ENCODE measurements at places on chromosomes 2 and 18. TPM values are rescaled to one million over a fixed set of nuclear protein-coding genes. Genes with fewer than 3 reads are reported as not detected.
A peak's percentile ranks its signal among the peaks of the same experiment; 100 is the strongest.

DNA sequence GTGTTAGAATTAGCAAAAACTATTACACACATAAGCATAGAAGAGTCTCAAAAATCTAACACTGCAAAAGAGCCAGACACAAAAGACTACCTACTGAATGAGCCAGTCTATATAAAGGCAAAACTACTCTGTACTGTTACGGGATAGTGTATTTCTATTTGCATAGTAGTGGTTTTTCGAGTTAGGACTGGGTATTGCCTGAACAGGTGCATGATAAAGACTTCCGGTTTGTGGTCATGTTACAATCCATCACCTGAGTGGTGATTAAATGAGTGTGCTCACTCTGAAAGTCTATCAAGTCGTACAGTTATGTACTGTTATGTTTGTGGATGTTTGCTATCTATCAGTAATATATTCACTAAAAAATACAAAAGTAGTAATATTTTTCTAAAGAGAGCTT is 523.3 kb upstream of the SYT4 start:
- no peak for DNase-seq

DNA sequence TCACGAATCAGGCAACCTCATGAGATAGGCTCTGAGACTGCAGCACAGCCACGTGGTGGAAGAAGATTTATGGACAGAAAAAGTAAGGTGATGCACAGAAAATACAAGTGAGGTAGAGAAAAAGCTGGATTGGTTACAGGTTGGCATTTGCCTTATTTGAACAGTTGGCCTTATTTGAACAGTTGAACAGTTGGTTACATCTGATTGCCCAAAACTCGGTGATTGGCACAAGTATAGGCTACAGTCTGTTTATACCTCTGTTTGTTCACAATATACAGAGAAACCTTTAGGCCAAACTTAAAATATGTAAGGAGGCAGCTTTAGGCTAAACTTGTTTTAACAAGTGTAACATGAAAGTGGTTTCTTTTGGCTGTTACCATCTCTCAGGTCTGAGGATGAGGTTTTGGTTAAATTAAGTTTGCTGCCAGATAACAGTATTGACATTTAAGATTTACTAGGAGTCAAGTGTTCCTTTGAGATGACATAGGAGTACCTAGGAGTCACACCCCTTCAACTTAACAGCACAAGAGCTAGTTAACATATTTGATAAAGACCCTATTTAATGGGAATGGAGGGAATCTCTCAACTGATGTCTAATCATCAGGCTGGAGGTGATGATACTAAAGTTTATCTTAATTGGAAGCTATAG is 16.5 kb upstream of the GPR155 start:
- no peak for DNase-seq

DNA sequence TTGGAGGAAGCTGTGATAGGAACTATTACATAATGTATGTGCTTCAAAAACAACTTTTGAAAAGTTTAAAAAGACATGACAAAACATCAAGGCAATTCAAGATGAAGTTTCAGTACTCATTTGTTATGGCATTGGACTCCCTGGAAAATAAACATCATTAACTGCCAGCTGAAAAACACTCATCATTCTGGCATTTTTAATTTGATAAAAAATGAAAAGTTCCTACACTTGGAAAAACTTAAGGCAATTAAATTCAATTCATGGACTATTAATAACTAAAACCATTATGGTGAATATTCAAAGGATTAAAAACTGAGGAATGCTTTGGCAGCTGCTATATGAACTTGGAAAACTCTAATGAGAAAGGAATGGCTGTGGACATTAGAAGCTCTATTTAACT is 8.5 kb downstream of the TYW5 start:
- DNase-seq: no peak

GRCh38 chr2:26355038-26355995 is 8.7 kb upstream of the ADGRF3 start:
- DNase-seq: peak; percentile 19

Gene ABCG5
- not detected for total RNA-seq

DNA sequence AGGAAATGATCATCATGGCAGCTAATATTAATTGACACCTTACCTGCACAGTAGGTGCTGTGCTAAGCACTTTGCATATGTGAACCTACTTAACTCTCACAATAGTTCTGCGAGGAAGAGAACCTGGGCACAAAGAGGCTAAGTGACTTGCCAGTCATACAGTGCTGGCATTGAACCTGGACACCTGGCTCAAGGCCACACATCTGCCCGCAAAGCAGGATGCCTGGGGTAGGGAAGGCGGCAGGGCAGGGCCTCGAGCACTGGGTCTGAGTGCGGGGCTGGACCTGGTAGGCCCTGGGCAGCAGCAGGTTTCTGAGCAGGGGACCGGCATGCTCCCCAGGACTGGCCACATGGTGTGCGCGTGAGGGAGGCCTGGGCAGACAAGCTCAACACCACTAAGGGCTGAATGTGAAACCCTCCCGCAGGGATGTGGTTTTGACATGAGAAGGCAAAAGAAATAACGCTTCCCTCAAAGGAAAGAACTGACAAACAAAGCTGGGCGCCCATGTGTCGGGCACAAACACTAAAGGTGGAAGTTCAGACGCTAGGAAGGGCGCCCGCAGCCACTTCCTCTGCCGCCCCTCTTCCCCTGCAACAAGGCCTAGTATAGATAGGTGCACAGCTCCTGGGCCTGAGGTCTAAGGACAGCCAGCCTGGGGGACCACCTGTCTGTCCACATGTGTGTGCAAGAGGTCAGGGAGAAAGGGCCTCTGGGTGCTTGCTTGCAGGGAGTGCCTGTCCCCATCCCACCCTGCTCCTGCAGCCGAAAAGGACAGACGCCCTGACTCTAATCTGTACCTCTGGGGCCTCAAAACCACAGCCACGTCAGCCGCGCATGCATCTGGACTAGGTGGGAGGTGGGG is 92.5 kb downstream of the ZFP36L2 start:
- DNase-seq: peak; percentile 86

GRCh38 chr2:121034551-121034950 is 250.5 kb downstream of the TFCP2L1 start:
- no peak for DNase-seq

Gene COX5B
- 189 TPM for total RNA-seq

- no peak for DNase-seq
These were observed 111.8 kb downstream of the PXDN start for GRCh38 chr2:1632510-1632909.

DNA sequence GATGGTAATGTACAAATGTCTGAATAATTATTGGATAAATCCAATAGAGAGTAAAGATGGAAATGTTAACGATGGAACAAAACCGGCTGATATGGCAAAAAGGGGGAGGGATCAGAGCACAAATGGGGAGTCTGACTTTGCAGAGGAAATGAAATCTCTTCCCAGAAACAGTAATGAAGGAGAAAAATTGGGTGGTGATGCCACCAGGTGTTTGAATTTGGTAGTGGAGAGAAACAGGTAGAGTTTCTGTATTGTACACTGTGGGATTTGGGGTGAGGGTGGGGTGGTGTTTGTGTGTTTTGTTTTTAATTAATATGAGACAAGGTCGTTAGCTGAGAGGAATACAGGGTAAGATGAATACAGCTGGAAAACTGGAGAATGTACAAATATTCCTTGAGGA is 20.4 kb upstream of the XDH start:
- DNase-seq: no peak

- no peak for DNase-seq
These were observed 30.7 kb upstream of the FRZB start for GRCh38 chr2:182897137-182897536.

DNA sequence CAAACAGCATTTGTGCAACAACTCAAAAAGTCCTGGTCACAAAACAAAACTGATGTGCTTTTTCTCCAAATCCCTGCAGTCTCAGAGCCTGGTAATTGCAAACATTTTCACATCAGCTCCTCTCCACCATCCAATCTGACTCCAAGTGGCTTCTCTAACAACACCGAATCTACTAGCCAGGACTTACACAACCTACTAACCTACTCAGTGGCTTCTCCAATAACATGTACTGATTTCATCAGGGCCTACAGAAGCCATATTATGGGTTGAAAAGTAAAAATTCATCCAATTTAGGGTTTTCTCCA is 104.3 kb downstream of the COLEC12 start:
- no peak for DNase-seq

DNA sequence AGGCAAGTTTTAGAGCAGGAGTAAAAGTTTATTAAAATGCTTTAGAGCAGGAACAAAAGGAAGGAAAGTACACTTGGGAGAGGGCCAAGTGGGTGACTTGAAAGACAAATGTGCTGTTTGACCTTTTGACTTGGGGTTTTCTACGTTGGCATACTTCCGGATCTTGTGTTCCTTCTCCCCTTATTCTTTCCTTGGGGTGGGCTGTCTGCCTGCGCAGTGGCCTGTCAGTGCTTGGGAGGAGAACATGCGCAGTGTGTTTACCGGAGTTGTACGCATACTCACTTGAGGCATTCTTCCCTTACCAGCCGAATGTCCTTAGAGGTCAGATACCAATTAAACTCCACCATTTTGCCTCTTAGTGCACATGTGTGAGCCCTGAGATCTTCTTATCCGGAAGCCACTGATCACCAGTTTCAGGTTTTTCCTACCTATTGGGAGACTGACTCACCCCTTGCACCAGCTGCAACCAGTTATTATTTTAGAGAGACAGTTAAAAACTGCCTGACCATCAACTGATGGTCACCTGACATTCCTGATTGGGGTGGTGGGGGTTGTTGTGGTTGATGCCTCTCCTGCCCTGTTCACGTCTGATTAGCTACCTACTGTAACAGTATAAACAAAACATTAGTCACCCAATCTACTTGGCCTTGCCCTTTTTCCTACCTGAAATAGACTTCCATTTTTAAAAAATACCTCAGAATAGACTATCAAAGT is 67.5 kb downstream of the NYAP2 start:
- DNase-seq: no peak

DNA sequence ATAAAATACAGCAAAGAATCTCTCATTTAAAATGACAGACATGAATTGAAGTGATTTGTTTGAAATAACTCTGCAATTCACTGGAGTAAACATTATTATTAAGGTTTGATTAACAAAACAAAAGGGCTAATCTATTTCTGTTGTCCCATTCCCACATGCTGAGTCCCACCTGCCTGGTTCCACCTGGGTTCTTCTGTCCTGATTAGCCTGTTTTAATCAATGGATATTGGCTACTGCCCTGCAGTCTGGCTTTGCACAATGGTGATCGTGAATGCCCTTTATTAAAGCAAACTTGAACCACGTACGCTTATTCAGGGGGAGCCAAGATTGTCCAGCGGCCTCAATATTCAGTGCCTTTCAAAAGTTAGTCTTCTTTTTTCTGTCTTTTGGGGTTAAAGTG is 72.8 kb upstream of the CDH19 start:
- no peak for DNase-seq

- no peak for DNase-seq
These were observed 292.2 kb upstream of the MC4R start for GRCh38 chr18:60664736-60665135.

DNA sequence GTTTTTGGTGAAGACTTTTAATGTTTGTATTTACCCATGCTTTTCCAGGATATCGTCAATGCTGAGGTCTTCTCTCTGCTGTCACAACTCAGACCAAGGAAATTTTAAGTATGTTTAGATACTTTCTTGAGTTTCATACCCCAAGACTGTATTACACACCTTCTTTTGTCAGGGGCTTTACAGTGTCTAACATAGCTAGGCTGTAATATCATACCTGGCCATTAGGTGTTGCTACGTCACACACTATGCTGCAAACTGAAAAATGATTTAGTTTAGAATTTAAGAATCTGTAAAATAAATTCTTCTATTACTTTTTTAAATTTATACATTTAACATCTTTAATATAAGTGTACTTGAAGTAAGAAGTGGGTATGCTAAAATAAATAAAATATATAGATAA is 358.4 kb upstream of the NRP2 start:
- DNase-seq: no peak

Gene IL1RL2
- total RNA-seq: 1.5 TPM

DNA sequence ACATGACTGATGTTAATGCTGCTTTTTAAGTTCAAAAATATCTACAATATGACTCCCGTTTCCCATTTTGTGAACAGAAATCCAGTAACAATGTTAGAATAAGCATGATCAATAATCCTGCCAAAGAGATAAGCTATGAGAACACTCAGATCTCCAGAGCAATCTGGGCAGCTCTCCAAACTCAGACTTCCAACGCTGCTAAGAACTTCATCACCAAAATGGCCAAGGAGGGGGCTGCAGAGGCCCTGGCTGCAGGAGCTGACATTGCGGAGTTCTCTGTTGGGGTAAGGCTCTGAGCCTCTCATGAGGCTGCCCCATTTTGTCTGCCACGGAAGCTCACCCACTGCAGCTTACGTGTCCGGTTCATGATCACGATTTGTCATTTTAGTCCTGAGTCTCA is 68.4 kb downstream of the UGGT1 start:
- DNase-seq: no peak

DNA sequence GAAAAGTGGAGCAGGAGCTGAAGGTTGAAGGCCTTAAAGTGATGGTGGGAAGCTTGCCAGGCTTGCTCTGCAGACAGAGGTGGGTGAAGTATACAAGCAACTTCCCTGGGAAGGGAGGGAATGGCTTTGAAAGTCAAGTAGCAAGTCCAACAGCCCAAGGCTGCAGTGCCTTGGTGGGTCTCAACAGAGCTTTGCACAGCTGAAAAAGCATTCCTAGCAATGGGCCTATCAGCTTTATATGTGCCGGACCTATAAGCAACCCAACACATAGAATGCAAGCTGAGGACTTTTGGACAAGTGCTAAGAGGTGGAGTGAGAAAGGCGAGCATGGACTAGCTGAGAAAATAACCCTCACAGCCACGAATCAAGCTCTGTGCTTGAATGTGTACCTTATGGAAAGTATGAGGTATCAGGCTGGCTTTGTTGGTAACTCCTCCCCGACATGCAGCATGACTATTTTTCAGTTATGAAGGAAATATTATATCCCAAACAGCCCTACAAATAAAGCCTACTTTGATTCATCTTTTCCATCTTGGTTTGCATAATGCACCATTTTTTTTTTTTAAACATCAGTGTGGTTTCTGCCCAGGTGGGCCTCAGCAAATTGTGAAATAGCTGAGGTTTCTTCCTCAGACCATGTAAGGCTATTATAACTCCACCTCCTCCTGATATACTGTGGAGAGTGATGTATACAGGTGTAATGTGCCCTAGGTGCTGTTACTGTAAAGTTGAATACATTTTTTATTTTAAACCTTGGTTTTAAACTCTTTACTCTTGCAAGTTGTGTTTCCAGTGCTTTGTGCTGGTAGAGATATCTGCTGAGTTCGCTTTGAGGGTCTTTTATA is 241.4 kb upstream of the CXCR4 start:
- DNase-seq: no peak

Gene TMEM163
- total RNA-seq: not detected
